ENCODE measurements at places on chromosomes 16 and 17.

- no peak for DNase-seq
Observed at GRCh38 chr17:82278786-82279391, 5.4 kb upstream of the CSNK1D start.

DNA sequence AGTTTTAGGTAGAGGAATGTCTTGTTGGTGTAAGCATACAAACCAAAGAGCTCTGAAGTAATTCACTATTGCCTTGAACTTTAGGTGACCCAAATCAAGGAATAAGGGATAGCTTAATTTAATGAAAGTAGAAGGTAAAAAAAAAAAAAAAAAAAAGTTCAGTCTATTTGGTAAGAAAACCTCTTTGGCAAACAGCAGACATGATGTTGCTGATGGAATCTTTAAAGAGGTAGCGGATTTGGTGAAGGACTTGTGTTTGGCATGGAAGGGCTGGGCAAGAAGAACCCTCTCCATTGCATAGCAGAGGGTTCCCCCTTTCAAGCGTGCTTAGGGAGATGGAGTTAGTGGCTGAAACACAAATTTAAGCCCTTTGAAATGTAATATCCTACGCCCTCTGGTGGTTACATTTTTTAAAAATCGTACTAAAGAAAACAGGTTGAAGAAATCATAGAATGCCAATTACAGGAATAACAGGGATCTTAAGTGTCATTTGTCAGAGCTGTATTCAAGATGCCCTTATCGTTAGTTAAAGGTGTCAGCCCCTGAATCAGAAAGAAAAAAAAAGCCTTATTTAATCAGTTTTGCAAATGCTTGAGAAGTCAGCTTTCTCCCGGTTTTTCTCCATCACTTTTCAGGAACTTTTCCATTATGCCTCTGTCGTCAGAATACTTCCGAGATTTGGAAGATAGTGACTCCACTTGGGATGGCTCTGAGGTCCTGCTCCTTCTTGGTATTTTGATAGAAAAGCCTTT lies 383.1 kb downstream of the KCNJ2 start:
- DNase-seq, result no peak

DNA sequence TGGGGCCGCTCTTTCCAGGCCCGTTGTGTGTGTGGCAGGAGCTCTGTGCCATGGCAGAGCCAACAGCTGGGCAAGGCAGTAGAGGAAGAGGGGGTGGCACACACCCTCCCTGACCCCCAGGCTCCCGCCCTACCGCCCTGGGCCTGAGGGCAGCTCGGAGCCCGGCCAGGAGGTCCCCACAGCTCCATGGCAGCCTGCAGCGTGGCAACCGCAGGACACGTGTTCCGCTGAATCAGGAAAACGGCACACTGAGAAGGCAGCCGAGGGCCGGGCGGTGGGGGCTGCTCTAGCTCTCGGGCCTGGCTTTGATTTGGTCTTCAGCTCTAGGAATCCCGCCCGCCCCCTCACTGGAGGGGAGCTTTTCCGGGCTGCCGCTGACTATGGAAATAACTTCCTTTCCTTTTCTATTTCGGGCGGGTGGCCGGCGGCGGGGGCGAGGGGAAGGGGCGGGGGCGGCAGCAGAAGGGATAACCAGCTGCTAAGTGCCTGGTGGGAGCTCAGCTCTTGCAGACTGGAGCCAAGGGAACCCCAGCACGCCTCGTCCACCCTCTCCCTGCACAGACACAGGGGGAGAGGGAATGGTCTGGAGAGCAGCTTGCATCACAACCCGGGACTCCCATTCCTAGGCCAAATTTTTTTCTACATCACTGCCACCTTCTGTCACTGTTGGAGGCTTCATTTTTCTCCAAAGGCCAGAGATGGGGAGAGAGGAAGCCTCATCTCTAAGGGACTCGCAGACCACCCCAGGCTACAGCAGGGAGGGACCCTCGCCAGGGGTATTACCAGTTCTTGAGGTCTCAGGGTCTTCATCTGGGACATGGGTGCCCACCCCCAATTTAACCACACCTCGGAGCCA lies 24.8 kb upstream of the MRPS23 start:
- no peak for DNase-seq

DNA sequence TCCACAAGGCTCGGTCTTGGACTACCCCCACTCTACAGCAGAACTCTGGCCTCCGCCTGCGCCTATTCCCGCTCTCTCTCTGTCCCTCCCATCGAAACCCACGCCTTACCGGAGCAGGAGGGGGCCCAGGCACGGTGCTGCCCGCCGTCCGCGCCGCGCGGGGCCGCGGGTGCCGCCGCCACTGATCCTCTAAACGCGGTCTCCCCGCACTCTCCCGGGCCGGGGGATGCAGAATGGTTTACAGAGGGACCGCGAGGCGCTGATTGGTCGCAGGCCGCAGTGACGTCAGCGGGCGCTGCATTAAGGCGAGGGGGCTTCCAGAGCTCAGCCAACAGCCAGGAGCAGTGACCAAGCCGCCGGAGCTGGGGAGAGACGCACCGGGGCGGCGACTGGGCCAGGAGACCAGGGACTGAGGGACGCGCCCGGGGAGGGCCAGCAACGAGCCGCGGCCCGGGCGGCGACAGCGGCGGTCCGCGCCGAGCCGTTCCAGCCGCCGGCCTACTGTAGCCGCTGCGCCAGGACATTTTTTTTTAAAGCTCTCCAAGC lies 747 bp upstream of the LHX1 start:
- no peak for DNase-seq

GRCh38 chr17:75012346-75013091 lies at the start of gene MRPL58:
Gene MRPL58, plus strand, starts transcription at chr17:75012670. Its CDS starts 17 bp downstream, at chr17:75012687.
- peak; percentile 67 for DNase-seq

GRCh38 chr16:70702624-70703023 lies 16.8 kb upstream of the MTSS2 start:
- no peak for DNase-seq

- no peak for DNase-seq
Observed at GRCh38 chr17:74307984-74308773, 17.8 kb upstream of the KIF19 start.

GRCh38 chr17:79819085-79819484 lies 20.2 kb downstream of the CBX4 start:
- DNase-seq, result no peak

DNA sequence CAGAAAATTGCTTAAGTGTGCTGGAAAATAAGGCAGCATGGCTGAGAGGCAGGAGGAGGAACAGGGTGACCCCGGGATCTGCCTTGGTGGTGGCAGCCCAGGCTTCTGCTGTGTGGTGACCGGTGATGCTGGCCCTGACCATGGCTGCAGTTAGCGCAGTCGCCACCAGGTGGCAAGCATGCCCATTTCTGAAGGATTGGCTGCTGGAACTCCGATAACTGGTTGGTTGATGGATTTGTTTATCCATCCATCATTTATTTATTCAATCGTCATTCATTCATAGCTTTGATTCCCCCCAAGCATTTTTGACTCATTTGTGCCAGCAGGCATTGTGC lies 29.1 kb upstream of the ITGA3 start:
- peak; percentile 75 for DNase-seq

DNA sequence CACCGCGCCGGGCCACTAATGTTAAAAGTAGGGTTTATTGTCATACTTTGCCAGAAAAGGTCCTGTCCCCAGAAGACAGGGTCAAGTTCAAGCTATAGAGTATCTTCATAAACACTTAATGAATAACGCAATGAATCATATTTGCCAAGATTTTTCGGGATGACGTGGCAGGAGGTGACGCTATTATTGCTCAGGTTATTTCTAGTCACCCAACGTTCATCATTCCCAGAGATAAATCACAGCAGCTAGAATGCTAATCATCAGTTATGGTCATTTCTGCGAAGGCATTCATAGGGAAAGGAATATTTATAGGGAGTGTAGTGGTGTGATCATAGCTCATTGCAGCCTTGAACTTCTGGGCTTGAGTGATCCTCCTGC lies 2.0 kb downstream of the TMC5 start:
- no peak for DNase-seq

DNA sequence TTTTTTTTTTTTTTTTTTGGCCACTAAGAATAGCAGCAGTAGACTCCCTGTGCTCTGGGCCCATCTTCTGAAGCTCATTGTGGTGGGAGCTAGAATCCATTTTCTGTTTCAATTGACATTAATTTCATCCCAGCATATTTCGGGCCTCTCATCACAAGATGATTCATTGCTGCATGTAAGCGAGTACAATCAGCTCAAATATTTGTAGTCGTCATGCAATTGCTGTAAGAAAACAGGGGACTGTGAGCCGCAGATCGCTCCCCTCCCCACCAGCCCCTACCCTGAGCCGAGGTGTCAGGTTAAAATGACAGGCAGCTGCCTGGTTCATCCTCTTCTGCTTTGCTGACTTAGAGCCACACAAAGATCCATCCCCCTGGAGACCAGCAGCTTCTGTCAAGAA lies 358.8 kb upstream of the CDH5 start:
- DNase-seq, result no peak

DNA sequence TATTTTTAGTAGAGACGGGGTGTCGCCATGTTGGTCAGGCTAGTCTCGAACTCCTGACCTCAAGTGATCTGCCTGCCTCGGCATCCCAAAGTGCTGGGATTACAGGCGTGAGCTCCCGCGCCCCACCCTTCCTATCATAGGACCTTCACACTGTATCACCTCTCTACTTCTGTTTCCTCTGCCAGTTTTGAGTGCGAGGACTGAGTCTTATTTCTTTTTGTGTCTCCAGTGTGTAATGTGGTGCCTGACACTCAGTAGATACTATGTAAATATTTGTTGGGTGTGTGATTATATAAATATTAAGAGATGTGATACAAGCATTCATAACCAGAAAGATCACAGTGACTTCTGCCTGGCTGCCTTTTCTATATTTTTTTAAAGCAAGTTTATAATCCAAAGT lies 10.5 kb downstream of the PRKCA start:
- DNase-seq, result no peak

GRCh38 chr16:73113336-73113735 lies 65.4 kb upstream of the ZFHX3 start:
- no peak for DNase-seq

GRCh38 chr16:4868026-4868425 lies 20.7 kb downstream of the UBN1 start:
- no peak for DNase-seq

- DNase-seq, result no peak
Observed at GRCh38 chr17:64326420-64327054, 63.5 kb upstream of the TEX2 start.

DNA sequence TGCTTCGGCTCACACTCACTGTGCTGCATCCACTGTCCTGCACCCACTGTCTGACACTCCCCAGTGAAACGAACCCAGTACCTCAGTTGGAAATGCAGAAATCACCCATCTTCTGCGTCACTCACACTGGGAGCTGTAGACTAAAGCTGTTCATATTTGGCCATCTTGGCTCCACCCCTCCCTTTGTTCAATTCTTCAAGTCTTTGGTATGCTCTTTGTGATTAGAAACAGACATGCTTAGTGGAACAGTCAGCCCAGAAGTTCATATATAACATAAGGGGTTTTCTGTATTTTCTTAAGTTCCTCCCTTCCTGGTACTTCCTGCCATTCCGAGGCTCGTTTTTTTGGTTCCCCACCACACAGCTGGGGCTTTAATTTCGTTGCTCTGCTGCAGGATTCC lies 398.5 kb upstream of the DYNLRB2 start:
- no peak for DNase-seq

- no peak for DNase-seq
Observed at GRCh38 chr17:30117675-30118081, 1.1 kb downstream of the NSRP1 start.

- no peak for DNase-seq
Observed at GRCh38 chr17:81328489-81328888, 33.4 kb upstream of the SLC38A10 start.

DNA sequence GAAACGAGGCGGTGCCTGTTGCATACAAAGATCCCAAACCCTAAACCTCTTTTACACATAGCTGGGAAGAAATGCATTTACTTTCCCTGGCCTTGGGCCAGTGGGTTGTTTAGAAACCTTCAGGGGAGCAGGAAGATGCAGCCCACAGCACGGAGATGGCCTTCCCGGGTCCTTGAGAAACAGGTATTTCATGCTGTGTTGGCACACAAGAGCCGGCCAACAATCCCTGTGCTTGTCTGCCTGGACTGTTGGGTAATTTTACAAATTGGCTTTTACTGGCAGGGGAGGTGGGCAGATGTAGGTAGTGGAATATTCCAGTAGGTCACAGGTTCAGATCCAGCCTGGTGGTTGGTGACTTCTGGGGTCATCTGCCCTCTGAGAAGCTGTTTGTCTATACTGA lies 148.0 kb downstream of the FOXL1 start:
- no peak for DNase-seq

DNA sequence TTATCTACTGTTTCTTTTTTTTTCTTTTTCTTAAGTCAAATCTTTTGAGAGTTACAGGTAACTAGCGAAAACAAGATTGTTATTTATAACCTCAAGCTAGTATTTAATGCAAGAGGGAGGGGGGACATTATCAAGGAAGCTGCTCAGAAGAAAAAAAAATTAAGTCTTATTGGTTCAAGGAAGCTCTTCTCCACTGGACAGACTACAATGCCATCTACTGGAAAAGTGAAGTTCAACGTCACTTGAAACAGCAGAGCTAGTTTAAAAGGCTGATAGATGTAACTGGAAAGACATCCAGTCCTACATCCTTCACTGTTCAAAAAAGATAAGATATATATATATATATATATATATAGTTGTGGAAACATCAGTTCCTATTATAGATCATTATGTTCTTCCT lies 418.0 kb upstream of the PSMD7 start:
- DNase-seq, result no peak

GRCh38 chr16:27684047-27684446 lies 134.1 kb downstream of the KATNIP start:
- DNase-seq, result no peak

- DNase-seq, result no peak
Observed at GRCh38 chr17:8532021-8532420, 96.3 kb downstream of the NDEL1 start.

DNA sequence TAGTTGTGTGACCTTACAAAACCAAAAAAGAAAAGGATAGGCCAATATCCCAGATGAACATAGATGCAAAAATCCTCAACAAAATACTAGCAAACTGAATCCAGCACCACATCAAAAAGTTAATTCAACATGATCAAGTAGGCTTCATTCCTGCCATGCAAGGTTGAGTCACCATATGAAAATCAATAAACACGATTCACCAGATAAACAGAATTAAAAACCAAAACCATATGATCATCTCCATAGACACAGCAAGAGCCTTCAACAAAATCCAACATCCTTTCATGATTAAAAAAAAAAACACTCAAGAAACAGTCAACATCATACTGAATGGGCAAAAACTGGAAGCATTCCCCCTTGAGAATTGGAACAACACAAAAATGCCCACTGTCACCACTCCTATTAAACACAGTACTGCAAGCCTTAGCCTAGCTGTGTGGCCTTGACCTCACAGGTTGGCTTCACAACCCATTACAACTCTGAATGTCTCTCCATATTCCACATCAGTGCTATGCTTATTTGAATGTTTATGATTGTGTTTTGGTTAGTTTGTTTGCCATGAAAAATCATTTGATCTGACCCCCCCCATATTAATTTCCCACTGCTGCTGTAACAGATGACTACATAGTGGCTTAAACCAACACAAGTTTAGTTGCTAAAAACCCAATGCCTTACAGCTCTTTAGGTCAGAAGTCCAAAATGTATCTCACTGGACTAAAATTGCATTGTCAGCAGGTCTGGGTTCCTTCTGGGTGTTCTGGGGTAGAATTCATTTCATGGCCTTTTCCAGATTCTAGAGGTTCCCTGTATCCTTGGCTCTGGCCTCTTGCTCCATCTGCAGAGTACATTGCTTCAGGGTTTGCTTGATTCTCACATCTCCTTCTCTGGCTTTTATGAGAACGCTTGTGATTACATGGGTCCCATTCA lies 257.1 kb upstream of the DYNLRB2 start:
- no peak for DNase-seq

All from activated CD4-positive, CD25-positive, alpha-beta regulatory T cell (primary cell).